ENCODE measurements at places on chromosomes 2 and 18.

GRCh38 chr2:216633616-216634369 is 573 bp downstream of the IGFBP2 start:
- no peak for DNase-seq

DNA sequence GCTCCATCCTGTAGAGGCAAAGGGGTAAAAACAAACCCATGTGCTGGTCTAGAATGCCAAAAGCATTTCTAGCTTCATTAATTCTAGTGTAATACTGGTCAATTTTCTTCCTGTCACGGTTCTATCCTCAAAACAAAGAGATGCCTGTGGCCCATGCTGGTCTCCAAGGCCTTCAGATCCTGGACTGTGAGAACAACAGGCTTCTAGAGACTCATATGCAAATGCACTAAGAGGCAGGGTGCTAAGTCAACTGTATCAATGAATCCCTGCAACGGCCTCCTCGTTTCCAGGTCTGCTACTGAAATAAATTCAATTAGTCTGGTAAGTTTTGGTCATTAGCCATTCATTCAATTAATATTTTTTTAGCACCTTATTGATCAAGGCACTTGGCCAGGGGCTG is 4.0 kb downstream of the IFT172 start:
- DNase-seq: no peak

GRCh38 chr2:187169864-187170263 is 278.2 kb downstream of the CALCRL start:
- DNase-seq: no peak

GRCh38 chr2:60064687-60065389 is 488.6 kb downstream of the BCL11A start:
- DNase-seq: no peak

DNA sequence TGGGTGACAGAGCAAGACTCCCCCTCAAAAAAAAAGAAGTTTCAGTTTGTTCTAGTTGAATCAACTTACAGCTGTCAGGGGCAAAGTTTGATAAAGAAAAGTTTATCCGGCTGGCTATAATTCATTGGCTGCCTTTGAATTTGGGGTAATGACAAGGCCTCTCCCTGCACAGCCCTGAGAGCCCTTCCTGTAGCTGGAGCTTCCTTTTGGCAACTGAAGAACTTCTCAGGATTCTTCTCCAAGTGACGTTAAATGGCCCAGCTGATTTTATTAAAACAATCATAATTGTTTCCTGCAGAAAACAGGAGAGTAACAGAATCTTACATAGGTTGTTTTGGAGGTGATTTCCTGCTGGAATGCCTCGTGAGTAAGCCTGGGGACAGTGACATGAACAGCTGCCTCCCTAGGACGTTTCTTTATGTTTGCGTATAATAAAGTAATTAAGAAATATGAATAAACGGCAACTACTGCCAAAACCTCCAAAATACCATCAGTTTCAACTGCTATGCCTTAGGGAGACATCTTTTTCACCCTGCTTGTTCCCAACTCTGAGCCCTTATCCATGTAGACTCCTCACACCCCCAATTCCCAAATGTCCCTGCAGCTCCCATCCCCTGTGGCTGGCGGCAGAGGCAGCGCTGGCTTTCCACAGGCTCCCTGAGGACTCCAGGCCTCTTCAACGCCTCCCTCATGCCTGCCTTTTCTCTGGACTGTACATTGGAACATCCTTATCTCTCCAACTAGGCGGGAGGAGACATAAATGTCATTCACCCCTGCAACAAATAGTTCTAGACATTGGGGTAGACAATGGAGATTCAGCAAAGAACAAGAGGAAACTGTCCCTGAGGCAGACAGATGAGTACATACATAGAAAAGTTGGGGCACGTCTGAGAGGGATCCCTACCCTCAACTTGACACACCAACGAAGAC is 59.2 kb upstream of the FZD7 start:
- no peak for DNase-seq

Data from natural killer cell treated with Interleukin-12 subunit alpha and Interleukin-12 subunit beta and Interleukin-15 and Interleukin-18, amount 100 ng/mL, for 72 hours (primary cell).